ENCODE measurements at places on chromosomes 1 and 21. TPM values are rescaled to one million over a fixed set of nuclear protein-coding genes. Genes with fewer than 3 reads are reported as not detected.

GRCh38 chr1:204584699-204585372, 68.6 kb downstream of the MDM4 start:
- DNase-seq, result no peak

DNA sequence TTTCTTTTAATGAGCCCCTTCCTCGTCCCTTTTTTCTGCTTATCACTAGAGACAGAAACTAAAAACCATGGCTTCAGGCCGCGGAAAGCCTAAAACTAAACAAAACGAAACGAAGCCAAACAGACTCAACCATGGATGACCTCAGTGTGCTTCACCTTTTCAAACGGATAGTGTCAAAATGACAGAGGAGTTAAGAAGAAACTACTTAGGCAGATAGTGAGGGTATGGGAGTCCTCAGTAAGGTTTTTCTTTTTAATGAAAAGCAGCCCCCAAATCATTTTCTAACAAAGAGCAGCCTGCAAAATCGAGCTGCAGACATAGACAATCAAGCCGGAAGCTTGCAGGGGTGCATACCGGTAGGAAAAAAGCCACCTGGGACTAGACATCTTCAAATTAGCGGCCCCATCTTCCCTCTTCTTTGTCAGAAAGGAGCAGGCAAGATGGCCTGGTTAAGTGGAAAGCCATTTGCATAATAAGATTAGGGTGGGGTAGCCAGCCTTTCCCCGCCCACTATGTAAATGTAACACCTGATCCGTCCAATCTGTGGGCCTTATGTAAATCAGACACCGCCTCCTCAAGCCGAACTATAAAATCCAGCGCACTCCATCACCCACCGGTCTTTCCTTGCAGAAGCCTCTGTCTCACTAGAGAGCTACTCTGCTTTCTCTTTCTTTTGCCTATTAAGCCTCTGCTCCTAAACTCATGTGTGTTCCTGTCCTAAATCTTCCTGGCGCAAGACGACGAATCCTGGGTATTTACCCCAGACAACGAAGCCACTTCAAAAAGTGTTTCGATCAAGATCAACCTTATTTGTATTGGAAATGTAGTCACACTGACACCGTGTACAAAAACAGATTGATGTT, 6.2 kb upstream of the ERO1B start:
- peak; percentile 11 for DNase-seq

- DNase-seq, result no peak
Measured at GRCh38 chr1:177080564-177080963, 83.9 kb downstream of the ASTN1 start.

DNA sequence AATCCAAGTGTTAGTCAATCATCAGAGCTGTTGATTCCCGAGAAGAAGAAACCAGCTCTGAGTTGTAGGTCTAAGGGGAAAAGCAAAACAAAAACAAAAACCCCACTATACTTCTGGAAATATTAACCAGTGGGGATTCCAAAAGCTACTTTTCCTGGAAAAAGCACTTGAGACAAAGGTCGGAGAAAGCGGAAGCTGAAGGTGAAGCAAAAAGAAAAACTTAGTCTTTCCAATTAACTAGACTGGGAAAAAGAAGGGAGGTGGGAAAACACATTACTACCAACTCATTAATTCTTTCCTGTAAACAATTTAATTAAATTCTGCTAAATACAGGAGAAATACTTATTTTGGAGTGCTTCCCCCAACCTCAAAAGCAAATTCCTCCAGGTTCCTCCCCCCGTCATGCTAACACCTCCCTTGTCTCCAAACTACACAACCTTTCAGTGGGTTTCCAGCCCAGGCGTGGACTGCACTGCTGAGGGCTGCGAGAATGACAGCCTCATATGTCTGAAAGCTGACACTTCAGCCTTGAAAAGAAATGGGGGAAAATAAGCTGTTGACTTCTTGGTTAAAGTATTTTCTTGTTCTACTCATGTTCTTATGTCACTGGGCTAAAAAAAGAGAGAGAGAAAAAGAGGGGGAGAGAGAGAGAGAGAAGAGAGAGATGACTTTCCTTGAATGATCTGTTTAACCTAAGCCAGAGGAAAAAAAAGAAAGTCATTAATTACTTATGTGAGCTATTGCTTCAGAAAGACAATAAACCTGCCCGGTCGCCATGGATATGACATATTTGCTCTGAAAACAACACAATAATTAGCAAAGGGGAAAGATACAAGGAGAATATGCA, 5.1 kb downstream of the CASZ1 start:
- DNase-seq, result no peak

GRCh38 chr1:97277891-97278654, 556.5 kb downstream of the PTBP2 start:
- peak; percentile 72 for DNase-seq

DNA sequence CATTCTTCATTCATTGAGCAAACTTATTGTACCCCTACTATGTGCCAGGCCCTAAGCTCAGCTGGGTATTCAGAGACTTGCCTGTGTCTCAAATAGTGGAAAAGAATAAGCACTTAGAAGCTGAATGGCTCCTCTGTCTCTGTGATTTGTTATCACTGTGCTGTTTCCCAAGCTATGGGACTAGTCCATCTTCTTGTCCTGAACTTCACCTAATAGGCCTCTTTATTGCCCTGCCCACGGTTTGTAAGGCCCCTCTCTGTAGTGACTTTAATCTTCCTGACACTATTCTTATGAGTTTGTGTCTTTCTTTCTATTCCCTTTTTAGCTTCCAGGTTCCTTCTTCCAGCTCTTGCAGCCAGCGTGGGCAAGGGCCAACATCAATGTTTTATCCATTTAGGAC, 85.4 kb upstream of the LPGAT1 start:
- no peak for DNase-seq

DNA sequence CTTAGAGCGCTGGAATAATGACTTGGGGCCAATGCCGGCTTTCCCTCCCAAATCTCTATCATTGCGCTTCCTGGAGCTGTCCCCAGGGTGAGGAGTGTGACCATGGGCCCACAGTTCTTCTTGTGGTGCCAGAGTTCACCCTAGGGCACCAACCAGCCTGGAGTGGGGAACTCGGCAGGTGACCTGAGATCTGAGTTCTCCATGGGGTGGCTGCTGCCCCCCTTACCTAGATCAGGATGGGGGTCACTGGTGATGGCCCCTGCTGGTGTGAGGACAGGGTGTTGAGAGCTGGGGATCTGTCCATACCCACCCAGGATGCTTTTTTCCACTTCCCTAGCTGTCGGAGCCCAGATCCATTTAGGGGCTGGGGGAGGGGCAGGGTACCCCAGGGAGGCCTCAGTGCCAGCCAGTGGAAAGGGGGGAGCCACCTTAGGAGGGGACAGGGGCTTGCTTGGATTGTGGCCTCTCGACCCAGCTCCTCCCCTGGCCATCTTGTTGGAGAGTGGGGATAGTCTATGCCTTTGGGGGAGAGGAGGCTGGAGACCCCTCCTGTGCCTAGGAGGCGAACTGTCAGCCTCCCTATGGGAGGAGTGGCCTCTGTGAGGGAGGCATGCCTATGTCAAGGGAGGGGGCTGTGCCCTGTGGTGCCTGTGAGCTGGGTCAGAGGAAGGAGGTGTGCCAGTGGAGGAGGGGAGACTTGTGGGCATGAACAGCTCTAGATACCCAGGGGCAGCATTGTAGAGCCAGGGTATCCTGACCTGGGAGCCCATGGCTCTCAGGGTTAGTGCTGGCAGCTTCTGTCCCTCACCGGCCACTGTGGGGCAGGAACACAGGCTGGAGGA, 1.7 kb downstream of the FOXO6 start:
- no peak for DNase-seq

DNA sequence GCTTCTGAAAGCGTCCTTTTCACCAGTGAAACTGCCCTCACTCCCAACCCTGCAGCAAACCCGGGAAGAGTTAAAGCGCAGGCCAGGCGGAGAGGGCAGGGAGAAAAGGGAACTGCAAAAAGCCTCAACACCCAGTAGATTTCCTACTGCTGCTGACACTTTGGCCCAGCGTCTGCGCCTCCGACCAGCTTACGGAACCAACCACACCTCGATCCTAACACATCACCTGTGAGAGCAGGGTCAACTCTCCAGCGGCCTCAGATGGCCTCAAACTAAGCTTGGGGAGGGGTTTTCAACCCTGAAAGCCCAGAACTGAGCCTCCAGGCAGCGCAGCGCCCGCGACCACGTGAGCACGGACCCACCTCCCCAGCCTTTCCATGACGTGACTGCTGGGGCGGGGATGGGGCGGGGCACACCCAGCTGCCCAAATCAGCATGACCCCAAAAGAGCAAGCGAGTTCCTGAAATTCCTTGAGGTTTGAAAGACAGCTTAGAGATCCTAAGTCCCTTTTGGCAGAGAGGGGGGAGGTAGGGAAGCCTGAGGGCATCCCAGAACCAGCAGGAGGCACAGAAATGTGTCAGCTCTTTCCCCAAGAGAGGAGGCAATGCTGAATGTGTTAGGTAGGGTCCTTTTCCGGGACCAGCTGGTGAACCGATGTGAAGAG, 59.1 kb downstream of the ITPKB start:
- no peak for DNase-seq

- DNase-seq, result no peak
Measured at GRCh38 chr1:67780637-67781036, 52.6 kb downstream of the GNG12 start.

- DNase-seq, result no peak
Measured at GRCh38 chr1:116273042-116273783, 99.8 kb upstream of the ATP1A1 start.

DNA sequence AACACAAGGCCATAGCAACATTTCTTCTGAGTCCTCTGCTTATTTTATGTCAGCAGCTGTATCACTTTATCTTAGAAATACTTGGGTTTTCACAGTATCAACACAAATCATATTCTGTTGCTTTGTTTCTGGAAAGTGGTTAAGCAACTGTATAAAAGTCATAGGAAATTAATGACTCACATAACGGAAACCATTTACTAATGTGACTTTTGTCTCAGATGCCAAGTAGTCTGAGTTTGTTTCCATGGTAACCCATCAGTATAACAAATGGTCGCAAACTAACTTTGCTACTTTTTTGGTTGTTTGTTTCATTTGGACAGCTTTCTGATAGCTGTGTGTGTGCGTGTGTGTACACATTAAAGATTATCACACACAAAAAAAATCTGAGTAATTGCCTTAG, 31.1 kb downstream of the EEIG2 start:
- DNase-seq, result peak; percentile 88

DNA sequence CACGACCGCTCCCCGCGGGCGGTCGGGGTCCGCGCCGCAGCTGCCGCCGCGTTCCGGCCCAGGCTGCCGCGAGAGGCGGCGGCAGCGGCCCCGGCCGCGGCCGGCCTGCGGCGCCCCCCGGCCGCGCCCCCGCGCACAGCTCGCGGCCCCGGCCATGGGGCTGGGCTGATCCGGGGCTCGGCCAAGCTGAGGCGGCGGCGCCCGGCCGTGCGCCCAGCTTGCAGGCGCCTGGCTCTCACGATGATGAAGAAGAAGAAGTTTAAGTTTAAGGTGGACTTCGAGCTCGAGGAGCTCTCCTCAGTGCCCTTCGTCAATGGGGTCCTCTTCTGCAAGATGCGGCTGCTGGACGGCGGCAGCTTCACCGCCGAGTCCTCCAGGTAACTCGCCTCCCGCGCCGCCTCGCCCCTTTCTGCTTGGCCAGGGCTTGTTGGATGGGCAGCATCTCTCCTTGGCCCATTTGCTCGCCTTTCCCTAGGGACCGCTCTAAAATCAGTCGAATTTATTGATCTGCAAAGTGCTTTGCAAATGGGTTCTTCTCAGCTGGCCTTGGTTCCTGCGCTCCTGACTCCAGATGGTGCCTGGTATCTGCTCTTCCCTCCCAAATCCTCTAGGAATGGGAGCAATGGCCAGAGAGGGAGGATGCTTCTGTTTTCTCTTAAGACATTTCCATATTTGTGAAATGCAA, 431 bp downstream of the EEIG2 start:
- DNase-seq, result peak; percentile 29

DNA sequence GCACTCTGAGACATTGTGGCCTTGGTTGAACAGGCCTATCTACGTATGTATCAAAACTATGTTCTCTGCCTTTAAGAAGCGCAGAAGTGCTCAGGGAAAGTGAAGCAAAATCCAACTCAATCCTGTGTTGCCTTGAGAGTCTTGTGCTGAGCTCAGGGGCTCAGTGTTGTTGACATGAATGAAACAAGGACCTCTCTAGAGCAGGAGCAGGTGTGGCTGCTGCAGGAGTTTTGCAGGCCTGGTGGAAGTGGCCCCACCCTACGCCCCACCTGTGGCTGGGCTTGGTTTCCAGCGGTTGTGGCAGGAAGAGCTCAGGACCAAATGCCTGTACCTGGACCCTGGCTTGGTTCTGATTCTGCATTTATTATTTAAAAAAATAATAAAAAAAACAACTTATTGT, 20.9 kb downstream of the CA6 start:
- no peak for DNase-seq

DNA sequence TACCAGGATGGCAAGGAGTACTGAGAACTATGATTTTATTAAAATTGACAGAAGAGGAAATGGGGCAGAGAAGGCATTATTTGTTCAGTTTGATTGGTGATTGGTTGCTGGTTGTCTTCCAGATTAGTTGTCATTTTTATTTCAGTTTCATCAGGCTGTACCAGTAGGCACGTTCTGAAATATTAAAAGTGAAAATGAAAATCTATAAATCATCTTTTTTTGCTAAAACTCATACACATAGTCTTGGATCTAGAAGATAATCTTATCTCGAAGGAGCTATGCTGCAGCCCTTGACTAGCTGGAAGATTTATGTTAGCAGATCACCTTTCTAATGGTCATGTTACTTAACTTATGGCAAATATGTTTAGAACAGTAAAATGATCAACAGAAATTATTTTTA, 29.0 kb downstream of the NEK7 start:
- no peak for DNase-seq

C1orf53 gene
- total RNA-seq, result 10.1 TPM

LCE1C gene
- total RNA-seq, result not detected

RGS8 gene
- 0.05 TPM for total RNA-seq

GBP6 gene
- not detected for total RNA-seq

Measured in HT1080 (cell line).